ENCODE measurements at places on chromosomes 2 and 18.

DNA sequence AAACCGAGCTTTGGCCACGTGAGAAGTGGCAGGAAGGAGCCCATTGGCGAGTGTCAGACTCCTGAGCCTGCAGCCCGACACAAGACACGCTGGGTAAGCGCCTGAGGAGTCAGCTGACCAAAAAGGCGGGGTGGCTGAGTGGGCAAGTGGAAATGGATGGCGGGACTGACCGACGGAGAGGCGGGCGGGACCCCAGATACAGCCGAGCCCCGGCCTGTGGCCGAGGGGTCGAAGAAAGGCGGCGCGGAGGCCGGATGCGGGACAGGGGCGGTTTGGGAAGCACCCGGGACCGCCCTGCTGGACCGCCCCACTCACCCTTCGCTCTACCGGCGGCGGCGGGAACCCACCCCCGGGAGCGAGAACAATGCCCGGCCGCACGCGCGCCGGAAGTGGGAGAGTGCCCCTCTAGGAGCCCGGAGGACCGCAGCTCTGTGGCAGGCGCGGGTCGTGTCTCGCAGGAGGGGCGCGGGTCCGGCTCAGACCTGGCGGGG lies 22.8 kb downstream of the ZSCAN30 start:
- DNase-seq: no peak

- no peak for DNase-seq
Measured at GRCh38 chr2:218008060-218009040, 5.6 kb upstream of the TNS1 start.

- no peak for DNase-seq
Measured at GRCh38 chr2:121019071-121019470, 265.9 kb downstream of the TFCP2L1 start.

DNA sequence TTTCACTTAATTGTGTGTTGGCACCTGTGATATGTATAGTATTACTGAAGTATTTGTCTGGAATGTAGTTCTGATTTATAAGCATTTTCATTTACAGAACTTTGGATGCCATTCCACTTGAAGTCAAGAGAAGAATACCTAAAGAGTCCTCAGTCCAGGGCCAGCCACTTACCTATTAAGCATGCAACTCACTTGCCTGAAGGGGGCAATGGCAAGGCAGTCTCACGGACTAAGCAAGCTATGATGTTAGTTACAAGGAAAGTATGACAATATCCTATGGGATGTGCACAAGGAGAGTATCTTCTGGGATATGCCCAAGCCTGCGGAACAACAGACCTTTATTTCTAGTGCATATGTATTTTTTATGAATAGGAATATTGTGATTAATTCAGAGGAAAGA lies 369.4 kb upstream of the GCFC2 start:
- no peak for DNase-seq

GRCh38 chr2:217166241-217166850 lies 306.5 kb upstream of the TNP1 start:
- DNase-seq: peak; percentile 32

GRCh38 chr18:45046961-45047360 lies 366.3 kb downstream of the SETBP1 start:
- DNase-seq: no peak

- no peak for DNase-seq
Measured at GRCh38 chr2:32812316-32812715, 134.4 kb upstream of the LTBP1 start.

- no peak for DNase-seq
Measured at GRCh38 chr2:191382801-191383200, 137.6 kb downstream of the MYO1B start.

- peak; percentile 59 for DNase-seq
Measured at GRCh38 chr2:24123195-24123921, at the start of the genes FAM228B and PFN4. TSS of gene FAM228B (plus strand) at chr2:24123469. CDS start at chr2:24124362, 893 bp downstream. TSS of gene PFN4 (minus strand) at chr2:24123334. CDS start at chr2:24122535, 799 bp downstream.

DNA sequence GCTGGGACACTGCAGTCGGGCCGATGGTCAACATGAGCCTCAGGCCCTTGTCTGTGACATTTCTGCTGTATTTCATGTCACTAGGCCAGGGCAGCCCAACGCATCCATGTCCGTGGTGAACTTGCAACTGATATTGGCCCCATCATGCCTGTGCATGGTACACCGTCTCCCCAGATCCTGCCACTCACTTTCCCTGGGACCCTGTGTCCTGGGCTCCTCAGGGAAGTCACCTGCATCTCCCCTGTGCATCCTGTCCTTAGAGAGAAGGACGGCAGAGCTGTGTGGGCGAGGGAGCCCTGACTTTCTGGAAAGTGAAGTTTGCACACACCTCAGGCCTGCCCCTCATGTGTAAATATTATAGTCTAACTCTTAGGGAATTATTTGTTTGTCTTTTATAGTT lies 123.3 kb downstream of the ACKR3 start:
- DNase-seq: no peak

- no peak for DNase-seq
Measured at GRCh38 chr2:54634564-54635511, 88.6 kb upstream of the EML6 start.

GRCh38 chr2:167966937-167967913 lies 280.2 kb downstream of the STK39 start:
- DNase-seq: no peak

DNA sequence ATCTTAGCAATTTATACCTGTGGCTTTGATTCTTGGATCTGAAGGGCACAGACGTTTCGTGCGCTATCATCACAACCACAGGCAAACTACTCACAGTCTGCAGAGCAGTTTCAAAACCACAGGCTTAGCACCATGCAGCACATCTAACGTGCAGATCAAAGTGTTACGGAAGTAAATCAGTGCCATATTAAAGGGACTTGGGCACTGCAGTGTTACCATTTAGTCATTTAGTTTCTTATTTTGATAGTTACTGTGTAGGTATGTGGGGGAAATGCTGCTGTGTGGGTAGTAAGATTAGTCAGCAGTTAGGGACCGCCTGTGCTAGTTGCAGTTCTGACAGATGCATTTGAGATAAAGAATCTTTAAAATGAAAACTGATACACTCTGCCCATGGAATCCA lies 384.0 kb downstream of the NBAS start:
- peak; percentile 83 for DNase-seq

DNA sequence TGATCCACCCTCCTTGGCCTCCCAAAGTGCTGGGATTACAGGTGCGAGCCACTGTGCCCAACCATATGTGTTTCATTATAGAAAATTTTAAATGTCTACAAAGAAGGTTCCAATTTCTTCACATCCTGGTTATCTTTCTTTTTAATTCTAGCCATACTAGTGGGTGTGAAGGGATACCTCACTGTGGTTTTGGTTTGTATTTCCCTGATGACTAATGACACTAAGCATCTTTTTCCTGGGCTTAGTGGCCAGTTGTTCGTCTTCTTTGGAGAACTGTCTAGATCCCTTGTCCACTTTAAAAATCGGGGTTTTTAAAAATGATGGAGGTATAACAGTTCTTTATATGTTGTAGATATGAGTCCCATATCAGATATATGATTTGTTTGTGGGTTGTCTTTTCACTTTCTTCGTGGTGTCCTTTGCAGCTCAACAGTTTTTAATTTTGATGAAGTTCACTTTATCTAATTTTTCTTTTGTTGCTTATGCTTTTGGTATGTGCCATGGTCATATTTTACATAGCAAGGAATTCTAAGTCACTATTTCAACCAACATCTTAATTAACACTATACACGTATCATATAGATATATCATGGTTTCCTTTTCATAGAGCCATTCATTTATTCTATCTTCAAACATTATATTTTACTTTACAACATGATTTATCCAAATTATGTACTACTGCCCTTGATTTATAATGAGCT lies 135.0 kb upstream of the RIOK3 start:
- no peak for DNase-seq

DNA sequence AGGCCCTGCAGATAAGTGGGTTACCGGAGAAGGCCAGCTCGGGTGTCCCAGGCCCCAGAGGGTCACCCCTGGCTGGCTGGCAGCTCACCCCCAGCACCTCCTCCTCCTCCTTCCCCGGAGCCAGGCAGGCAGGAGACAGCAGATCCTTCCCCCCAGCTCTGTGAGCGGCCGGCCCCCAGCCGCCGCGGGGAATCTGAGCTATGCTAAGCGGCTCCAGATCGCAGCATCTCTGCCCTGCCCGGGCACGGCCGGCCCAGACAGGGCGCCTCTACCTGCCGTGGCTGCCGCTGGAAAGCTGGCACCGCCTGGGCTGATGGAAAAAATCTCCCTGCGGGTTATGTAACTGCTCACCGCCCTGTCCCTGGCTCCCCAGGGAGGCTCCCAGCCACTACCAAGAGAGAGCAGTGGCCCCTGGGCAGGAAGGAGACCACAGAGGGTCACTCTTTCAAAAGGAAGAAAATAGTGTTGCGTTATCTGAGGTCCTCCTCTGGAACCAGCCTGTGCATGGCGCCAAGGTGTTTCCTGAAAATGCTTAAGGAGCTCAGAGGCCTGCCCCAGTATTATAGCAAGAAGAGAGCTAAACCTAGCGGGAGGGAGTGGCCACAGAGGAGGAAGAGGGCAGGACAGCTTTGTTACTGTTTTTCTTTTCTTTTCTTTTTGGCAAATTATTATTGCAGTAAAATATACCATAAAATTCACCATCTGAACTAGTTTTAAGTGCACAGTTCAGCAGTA lies 179.0 kb downstream of the SMAD7 start:
- DNase-seq: no peak

DNA sequence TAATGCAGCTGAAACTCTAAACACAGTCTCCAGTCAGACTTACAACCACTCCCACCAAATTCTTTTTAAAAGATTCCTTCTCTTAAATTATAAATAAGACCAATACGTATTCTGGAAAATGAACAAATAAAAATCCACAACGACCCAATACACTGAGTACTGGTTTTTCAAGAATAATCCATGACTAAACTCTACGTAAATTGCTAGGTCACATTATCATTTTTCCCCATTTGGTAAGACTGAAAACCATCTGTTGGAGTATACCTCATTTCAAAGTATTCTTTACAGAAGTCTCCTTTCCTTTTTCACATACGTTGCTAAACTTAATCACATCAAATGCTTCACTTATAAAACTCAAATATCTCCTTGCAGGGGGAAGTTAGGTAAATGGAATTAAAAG lies 6.0 kb downstream of the ZNF516 start:
- no peak for DNase-seq

DNA sequence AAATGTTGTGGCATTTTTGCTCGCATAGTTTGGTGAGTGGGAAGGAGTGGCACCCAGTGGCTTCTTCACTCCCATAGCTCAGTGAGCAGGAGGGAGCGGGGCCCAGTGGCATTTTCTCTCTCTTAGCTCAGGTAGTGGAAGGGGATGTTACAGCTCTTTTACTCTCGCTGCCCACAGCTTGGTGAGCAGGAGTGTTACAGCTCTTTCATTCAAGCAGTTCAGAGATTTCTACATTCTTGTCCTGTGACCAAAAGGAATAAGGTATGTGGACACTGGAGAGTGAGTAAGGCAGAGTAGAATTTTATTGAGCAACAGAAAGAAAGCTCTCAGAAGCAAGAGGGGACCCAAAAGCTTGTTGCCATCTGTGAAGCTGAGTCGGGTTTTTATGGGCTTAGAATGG lies 192.4 kb downstream of the SPAG16 start:
- DNase-seq: no peak

DNA sequence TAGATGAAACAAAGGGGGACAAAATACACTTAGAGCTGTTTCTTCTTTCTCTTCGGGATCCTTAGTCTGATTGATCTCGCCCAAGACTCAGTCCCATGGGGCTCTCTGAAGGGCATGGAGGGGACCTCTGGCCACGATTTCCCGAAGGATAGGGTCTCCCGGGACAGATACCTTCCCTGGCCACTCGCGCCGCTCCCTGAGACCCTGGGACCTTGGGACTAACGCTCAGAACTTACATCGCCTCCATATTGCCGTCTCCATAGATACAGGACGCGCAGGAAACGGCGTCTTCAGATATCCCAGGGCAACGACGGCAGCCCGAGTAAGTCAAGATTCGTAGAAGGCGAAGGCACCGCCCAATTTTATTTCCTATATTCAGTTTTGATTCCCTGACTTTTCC lies at the start of gene CFAP65:
Gene CFAP65, minus strand, starts transcription at position 265 of the 400 bp plus-strand sequence. CDS start 2,468 bp downstream, outside the sequence.
- DNase-seq: peak; percentile 34

GRCh38 chr2:143334837-143335236 lies 205.6 kb downstream of the ARHGAP15 start:
- DNase-seq: no peak

GRCh38 chr2:217127744-217128143 lies 267.9 kb upstream of the TNP1 start:
- no peak for DNase-seq

- DNase-seq: no peak
Measured at GRCh38 chr2:25383806-25384205, 42.1 kb upstream of the DNMT3A start.

GRCh38 chr2:134391751-134392160 lies 137.9 kb downstream of the MGAT5 start:
- DNase-seq: peak; percentile 23

GRCh38 chr2:227578642-227579041 lies 20.1 kb upstream of the SCYGR2 start:
- DNase-seq: no peak

- DNase-seq: no peak
Measured at GRCh38 chr2:101843048-101843447, 145.5 kb downstream of the MAP4K4 start.

Data from HCT116 (cell line).